ENCODE measurements at places on chromosomes 12 and 14.

DNA sequence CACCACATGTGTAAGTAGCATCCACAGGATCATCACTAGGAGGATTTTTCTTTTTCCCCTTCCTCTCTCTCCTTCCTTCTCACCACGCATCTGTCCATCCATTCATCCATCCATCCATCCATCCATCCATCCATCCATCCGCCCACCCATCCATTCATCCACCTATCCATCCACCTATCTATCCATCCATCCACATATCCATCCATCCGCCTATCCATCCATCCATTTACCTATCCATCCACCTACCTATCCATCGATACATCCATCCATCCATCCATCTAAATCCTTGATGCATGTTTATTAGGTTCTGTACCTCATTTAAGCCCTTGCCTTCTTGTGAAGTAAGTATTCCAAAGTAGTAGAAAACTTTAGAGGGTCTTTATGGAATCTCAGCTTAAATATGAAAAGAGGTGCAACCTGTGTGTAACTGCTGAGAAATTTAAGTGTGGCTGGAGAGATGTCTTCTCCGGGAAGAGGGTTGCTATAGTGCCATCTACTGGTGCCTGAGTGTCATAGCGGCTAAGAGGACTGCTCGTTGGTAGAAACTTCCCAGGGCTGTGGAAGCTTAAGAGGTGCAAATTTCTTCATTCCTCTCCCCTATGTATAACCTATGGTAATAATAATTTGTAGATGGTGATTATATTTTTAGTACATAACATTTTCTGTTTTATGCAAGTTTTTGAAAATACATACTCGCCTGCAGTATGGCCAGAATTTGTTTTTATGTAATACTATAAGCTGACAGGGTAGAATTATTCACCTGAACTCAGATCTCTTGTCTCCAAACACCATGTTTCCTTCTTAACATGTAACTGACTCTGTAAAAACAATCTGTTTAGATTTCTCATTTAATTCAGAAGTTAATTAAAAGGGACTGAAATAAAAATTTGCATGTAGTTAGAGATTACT is 46.0 kb downstream of the MYO1H start:
- DNase-seq = no peak

DNA sequence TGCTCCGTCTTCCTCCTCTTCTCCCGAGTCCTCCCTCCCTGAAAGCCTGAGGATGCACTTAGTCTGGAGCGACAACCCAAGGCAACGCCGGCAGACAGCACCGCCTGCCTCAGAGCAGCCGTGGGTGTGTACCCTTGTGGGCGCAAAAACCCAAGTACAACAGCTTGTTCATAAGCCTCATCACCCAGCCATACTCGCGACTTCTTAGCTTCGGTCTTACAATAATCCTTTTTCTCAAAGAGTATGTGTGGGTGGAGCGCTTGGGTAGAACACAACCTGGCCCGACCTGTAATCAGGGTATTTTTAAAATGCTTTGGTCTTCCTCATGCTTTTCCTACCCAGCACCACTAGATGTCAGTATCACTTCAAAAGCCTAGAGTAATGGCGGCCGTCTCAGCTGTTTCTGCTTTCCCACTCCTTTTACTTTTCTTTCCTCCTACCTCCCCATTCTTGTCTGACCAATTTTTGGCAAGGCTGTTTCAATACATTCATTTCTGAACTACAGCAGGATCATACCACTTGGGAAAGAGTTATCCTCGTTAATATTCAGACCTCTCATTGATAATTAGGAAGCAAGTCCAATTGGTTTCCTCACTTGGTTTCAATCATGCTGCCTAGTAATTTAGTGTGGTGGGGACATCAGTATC is 198.9 kb downstream of the EPS8 start:
- peak; percentile 22 for DNase-seq

GRCh38 chr12:23684121-23684520 is 265.3 kb downstream of the SOX5 start:
- DNase-seq = no peak

DNA sequence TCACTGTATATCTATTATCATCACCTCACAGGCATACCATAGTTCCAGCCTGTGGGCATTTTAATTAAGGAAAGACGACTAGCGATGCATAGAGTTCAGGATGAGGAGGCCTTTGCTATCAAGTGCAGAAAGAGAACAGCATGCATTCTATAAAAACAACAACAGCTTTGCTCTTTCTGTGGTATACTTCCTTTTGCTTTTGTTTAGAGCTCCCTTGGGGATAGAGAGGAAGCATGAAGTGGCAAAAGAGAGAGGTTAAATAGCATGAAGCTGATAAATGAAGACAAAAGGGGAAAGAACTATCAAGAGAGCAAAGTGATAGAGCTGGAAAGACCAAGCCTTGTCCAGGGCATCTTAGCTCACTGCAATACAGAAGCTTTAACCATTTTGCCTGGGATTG is 23.5 kb downstream of the IFNG-AS1 start:
- DNase-seq = no peak

- no peak for DNase-seq
These were observed 28.2 kb downstream of the TSPAN19 start for GRCh38 chr12:85007836-85008235.

DNA sequence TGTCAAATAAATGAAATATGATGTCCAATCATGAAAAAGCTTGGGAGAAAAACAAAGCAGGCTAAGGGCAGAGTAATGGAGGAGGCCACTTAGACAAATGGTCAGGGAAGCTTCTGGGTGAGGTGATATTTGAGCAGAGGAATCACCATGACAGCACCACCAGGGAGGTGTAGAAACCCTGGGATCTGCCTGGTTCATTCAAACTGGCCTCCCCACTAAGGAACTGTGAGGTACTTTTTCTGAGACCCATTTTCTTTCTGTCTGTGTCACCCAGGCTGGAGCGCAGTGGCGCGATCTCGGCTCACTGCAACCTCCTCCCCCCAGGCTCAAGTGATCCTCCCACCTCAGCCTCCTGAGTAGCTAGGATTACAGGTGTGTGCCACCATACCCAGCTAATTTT is 7.8 kb upstream of the SSH1 start:
- no peak for DNase-seq

GRCh38 chr12:85509857-85510256 is 229.8 kb downstream of the ALX1 start:
- no peak for DNase-seq

GRCh38 chr12:29160230-29160629 is 11.2 kb downstream of the FAR2 start:
- DNase-seq = no peak

- no peak for DNase-seq
These were observed 50.4 kb downstream of the GXYLT1 start for GRCh38 chr12:42094277-42094676.

GRCh38 chr12:124107351-124107750 is 134.3 kb downstream of the ZNF664 start:
- no peak for DNase-seq

DNA sequence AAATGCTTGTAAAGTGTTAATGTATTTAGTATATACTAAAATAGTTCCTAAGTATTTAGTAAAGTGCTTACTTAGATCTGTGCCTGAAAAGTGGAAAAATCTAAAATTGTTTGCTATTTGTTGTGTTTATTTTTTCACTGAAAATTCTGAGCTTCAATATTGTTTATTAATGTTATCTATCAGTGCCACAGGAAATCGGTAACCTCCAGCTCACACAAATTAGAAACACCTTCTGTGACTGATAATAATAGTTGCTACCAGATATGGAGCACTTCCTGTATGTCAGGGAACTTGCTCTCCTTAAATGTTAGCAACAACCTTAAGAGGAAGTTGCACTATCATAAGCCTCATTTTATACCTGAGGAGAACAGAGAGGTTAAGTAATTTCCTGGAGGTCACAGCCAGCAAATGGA is 723 bp upstream of the LRP10 start:
- DNase-seq = no peak

- no peak for DNase-seq
These were observed 134.8 kb upstream of the ARHGAP5 start for GRCh38 chr14:31942166-31942841.

- no peak for DNase-seq
These were observed 1315.2 kb downstream of the LRFN5 start for GRCh38 chr14:42921901-42922300.

DNA sequence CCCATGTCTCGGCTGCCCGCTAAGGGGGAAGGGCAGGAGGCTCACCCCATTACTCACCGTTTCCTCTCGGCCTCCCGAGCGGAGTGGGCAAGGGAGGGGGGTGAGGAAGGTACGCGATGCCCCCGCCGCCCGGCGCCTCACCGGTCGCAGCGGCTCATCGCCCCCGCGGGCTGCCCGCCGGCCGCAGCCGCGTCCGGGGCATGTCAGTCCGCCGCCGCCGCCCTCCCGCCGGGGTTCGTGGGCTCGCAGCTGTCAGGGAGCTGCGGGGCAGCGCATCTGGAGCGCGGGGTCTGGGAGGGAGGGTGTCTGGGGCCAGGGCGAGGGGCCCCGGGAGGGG is 461 bp downstream of the SLC8A3 start:
- peak; percentile 26 for DNase-seq

- no peak for DNase-seq
These were observed 2.1 kb upstream of the BLOC1S1 start for GRCh38 chr12:55713721-55714120.

GRCh38 chr12:39301422-39301821 is 141.5 kb downstream of the KIF21A start:
- no peak for DNase-seq
